AG09319 (cell line): ENCODE measurements at places on chromosomes 2 and 18.

GRCh38 chr2:36193680-36194079, 161.9 kb upstream of the CRIM1 start:
- DNase-seq: no peak

DNA sequence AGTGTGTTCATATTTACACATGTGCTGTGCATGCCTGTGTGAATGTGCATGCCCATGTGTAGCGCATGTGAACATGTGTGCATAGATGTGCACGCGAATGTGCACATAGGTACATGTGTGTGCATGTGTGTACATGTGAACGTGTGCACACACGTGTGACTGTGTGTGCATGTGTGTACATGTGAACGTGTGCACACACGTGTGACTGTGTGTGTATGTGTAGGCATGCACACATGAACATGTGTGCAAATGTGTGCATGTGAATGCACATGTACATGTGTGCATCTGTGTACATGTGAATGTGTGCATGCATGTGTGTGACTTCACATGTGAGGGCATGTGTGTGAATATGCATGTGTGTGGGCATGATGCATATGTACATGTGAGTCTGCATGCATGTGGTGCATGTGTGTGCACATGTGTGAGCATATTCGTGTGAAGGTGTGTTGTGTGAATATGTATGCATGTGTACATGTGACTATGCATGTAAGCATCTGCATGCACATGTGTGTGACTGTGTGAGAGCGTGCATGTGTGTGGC, 122.4 kb downstream of the PTGR3 start:
- DNase-seq: no peak

- peak; percentile 28 for DNase-seq
These were observed 30.8 kb upstream of the ZNF396 start for GRCh38 chr18:35407871-35408481.

DNA sequence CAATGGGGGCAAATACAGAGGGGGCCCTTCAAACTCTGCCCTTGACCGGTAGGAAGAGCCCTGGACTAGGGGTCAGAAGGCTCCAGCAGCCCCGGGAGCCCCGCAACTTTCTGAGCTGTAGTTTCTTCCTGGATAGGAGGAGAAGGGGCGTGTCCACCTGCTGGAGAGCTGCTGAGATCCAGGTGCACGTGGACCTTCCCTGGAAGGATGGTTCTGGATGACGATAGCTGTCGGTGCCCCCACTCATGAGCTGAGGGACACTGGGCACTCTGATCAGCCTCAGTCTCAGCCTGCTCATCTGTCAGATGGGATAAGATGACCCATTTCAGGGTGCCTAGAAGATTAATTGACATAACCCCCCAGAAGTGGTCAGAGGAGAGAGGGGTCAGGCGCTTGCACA, 125.2 kb upstream of the HDAC4 start:
- no peak for DNase-seq

DNA sequence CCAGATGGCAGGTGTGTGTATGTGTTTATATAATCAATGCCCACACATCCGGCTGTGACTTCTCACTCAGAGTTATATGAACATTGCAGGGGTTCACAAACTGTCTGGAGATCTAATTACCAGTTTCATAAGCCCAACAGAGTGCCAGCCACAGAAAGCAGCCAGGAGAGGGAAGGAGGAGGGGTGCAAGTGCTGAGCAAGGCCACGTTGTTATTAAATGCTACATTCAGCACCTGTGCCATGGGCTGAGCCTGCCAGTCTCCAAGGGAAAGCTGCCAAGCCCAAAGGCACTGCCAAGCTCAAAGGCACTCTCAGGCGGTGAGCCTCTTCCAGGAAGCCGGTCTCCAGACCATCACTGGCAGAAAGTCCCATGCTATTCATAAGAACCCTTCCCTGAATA, 17.4 kb downstream of the XDH start:
- DNase-seq: no peak

- no peak for DNase-seq
These were observed 714.2 kb downstream of the SUCLG1 start for GRCh38 chr2:83744855-83745254.

GRCh38 chr18:55897091-55897689, 309.2 kb upstream of the TCF4 start:
- no peak for DNase-seq

GRCh38 chr2:203583084-203583695, 48.1 kb upstream of the RAPH1 start:
- no peak for DNase-seq

GRCh38 chr18:22813648-22814328, 119.3 kb upstream of the RBBP8 start:
- no peak for DNase-seq

GRCh38 chr2:100692381-100692780, 127.6 kb upstream of the NPAS2 start:
- no peak for DNase-seq

DNA sequence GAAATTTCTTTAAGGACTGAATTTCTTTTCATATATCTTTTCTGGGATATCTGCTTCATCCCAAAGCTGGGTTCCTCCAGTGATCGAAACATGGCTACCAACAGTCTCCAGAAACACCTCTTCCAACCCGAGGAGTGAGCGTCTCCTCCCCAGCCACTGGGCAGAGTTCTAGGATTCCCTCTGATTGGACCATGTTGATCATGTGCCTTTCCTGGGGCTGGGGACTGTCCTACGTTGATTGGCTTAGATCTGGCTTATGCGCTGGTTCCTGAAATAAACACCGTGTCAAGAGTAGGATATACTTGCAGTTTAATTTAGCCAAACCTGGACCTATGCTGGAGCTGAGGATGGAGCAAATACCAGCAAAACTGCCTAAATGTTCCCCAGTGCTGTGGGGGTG, 55.5 kb upstream of the SLC16A14 start:
- no peak for DNase-seq

- no peak for DNase-seq
These were observed 96.4 kb upstream of the ST6GAL2 start for GRCh38 chr2:106982350-106982749.

DNA sequence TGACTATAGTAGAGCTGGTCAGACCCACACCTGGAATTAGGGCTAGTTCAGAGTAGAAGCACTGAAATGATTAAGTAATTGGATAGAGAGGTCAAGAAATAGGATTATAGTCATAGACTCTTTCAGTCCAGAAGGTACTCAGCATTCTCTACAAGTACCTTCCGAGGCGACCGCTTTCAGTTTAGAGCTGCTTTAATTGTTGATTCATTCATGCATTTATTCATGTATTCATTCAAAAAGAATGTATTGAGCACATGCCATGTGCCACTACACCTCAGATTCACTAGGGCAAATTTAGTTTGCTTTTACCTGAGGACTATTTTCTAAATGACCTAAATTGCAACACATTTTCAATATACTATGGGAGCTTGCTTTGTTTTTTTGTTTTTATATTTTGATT, 48.7 kb downstream of the CRIM1 start:
- no peak for DNase-seq
